ENCODE measurements at places on chromosomes 13 and 19.

DNA sequence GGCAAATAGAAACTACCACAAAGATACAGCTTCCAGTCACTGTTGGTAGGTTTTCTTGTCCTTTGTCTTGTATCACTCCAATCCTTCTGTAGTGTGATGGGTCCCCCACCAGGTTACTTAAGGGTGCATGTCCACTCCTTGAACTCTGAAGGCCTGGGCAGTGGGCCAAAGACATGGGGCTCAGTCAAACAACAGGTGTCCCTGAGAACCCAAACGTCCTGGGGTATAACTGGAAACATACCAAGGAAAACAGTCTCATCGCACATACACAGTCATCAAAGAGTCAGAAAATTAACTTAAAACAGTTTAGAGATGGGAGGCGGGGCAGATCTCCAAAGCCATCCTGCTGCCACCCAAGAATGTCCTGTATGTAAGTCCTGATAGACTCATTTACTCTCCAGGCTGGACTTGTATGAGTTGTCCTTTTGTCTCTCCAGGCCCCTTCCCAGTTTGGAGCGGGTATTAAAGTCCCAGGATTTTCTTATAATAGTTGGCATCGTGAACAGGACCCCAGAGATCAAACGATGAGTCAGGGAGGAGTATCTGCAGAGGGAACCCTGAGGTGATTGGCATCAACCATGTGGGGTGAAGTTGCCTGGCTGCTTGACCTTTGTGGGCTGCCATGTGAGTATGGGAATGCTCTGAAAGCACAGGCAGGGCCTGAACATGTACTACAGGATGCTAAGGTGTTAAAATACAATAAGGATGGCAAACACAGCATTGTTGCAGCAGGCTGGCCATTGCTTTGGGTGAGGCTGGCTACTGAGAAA lies 613.2 kb upstream of the KLF12 start:
- DNase-seq, result no peak

- no peak for DNase-seq
These were observed 6.1 kb downstream of the HAUS8 start for GRCh38 chr19:17069193-17069592.

GRCh38 chr19:45924891-45925447 lies 10.4 kb upstream of the NANOS2 start:
- no peak for DNase-seq

- no peak for DNase-seq
These were observed 7.7 kb downstream of the ADAT3 start for GRCh38 chr19:1912760-1913505.

GRCh38 chr19:38262585-38263268 lies 1.6 kb upstream of the SPINT2 start:
- DNase-seq, result no peak

GRCh38 chr13:40680659-40681323 lies 14.3 kb upstream of the FOXO1 start:
- DNase-seq, result no peak
